Central memory CD8-positive, alpha-beta T cell (primary cell): ENCODE measurements at places on chromosomes 4 and X.

DNA sequence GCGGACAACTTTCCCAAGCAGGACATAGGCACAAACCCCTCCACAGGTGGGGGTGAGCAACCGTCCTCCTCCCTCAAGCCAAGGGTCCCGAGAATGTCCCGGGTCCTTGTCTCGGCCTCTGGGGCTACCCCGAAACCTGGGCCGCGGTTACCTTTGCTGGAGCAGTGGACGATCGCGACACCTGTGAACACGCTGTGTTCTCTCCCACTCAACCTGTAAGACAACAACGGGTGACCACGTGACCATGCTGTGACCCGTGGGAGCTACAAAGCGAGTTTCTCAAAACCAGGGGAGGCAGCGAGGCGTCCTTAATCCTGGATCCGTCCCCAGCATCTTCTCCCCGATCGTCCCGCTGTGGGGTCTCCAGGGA, 17.9 kb downstream of the ASMTL start:
- DNase-seq, result no peak

DNA sequence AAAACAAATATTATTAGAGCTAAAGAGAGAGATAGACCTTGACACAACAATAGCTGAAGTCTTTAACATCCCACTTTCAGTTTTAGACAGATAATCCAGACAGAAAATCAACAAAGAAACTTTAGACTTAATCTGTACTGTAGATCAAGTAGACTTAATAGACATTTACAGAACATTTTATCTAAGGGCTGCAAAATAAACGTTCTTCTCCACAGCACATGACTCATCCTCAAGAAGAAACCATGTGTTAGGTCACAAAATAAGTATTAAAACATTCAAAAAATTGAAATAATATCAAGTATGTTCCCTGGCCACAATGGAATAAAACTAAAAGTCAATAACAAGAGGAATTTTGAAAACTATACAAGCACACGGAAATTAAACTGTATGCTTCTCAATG, 1510.3 kb upstream of the PCDH10 start:
- DNase-seq, result no peak

DNA sequence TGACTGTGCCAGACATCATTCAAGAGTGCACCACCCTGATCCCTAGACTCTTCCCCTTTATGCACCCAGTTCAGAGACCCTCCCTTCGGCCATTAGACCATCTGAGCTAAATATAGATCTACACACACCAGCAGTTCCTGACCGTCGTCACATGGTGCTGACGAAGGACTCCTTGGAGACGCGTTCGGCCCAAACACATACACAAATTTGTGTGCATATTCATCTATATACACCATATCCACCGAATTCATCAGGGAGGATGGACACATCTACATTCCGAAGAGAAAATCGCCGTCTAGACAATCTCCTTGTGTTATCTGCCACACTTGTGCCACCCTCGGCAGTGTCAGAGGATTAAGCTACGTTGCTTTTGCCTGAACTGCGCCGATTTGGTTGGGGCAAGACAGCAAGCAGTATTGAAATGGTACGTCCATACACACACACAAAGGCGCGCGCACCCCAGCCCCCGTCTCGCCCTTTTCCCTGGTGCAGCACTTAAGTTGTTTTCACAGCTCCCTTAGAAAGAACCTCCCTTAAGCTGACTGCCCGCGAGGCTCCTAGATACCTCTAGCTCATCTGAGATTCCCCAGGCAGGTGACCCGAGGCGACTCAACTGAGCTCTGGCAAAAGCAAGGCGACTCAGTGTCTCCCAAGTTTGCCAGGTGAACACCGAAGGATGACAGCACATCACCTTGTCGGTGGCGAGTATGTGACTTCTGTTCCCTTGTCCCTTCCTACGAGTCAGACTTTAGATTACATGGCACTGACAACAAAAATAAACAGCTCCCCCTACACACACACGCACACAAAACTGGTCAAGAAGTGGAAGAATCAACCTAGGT, 1.0 kb downstream of the RASGEF1B start:
- peak; percentile 21 for DNase-seq

DNA sequence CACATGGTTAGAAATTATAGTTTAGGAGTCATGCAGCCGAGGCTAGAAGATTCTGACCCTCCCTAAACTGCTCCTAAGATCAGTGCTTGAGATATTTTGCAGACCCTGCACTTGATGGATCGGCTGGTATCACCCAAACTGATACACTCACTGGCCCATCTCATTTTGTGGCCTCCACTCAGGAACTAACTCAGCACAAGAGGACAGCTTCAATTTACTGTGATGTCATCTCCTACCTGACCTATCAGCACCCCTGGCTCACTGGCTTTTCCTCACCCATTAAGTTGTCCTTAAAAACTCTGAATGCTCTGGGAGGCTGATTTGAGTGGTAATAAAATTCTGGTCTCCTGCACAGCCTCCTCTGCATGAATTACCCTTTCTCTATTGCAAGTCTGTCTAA, 450.9 kb downstream of the PCDH10 start:
- DNase-seq, result no peak

GRCh38 chrX:124555036-124555595, 208.8 kb downstream of the SH2D1A start:
- DNase-seq, result no peak

GRCh38 chr4:73139245-73139644, 69.7 kb upstream of the COX18 start:
- DNase-seq, result no peak

GRCh38 chr4:60655356-60655755, 544.8 kb upstream of the ADGRL3 start:
- no peak for DNase-seq

DNA sequence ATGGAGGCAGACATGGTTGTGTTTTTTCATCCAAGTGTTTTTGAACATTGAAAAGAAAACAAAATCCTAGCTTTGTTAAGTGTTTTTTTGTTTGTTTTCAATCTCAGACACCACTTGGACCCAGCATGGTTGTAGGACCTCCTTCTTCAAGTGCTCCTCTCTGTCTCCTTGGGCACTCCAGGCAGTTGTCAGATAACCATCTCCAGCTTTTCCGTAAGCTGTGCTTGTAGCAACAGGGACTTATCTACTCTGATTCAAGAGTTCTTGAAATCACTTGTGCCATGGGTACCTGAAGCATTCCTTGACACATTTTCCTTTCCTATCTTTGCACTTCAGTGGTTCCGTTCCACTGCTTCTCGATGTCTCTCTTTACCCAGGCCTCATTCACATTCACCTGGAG, 334.9 kb upstream of the DDX53 start:
- no peak for DNase-seq

DNA sequence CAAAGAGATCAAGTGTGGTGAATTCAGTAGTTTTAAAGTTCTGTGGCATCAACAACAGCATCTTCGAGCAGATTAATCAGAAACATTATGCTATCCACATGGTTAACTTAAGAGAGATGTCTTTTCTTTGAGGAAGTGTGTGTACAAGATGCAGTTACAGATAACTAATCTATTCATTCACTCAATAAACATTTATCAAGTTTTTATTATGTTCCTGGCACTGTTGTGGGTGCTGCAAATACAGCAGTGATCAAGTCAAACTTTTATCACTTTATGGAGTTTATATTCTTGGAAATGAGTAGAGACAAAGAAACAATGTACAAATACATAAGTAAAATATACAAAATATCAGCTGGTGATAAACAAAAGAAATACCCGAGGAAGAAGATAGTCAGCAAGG, 66.4 kb downstream of the ATOH1 start:
- no peak for DNase-seq

DNA sequence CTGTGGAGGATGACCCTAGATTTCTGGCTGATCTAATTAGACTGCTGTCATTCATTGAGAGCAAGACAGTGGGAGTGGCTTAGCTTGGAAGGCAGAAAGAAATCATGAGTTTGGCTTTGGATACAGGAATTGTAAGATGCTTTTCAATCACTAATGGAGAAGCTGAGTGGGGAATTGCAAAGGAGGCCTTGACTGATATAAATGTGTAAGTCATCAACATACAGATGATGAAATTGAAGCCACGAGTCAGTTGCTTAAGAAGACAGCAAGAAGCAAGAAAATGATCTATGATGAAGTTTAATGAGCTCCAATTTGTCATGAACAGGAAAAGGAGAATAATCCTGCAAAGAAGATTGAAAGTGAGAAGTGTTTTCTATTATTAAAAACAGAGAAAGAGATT, 136.7 kb upstream of the C1QTNF7 start:
- no peak for DNase-seq

DNA sequence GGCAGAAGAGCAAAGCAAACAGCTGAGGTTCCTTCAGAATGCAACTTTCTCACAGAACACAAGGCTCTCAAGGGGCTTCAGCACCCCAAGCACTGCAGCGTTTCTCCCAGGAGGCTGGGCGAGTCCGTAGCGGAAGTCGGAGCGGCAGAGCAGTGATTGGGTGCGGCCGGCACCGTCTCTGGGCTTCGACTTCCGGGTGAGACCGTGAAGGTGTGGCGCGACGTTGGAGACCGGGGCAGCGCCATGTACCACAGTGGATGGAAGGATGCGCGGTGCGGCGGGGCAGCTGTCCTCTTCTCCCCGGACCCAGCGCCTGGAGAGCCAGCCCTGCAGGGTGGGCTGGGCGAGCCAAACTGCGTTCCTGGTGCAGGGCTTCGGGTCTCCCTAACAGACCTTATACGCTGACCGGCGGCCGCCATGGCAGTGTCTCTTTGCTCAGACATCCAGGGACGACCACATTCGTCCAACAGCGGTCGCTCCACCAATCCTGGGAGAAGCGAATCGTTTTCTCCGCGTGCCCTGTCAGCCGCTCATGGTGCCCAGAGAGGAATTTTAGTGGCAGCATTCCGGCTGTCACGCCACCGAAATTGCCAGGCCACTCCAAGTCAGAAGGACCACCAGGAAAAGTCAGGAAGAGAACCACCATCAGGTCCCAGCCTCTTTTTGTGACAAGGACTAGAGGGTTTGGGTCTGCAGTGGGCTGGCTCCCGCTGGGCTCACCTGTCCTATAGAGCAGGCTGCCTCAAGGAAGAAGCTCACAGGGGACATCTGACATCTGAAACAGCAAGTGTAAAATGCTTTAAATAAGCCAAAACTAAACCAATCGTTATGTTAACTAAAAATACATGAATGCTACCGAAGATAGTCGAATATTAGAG, 20.5 kb downstream of the TRIM61 start:
- peak; percentile 47 for DNase-seq

GRCh38 chrX:16687514-16687913, 25.0 kb downstream of the CTPS2 start:
- DNase-seq, result no peak

DNA sequence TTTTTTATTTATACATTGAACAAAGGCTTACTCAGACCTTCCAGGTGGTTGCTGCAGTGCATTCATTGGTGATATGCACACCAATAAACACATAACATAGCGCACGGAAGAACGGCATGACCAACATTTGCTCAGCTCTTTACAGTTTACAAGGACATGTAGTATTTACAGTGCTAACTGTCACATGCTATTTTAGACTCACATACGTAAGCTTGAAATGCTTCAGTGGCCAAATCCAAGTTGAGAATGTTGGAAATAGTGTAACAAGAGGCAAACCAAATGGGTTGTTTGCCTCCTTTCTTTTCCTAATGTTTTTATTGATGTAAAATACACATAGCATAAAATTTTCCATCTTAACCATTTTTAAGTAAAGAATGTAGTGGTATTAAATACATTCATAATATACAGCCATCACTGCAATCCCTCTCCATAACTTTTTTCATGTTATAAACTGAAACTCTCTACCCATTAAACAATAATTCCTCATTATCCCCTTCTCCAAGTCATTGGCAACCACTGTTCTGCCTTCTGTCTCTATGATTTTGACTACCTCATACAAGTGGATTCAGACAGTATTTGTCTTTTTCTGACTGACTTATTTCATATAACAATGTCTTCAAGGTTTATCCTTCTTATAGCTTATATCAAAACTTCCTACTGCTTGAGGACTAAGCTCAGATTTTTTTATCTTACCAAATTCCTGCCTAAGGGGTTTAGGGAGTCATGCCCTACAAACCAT, 1722.9 kb upstream of the AGA start:
- DNase-seq, result no peak

DNA sequence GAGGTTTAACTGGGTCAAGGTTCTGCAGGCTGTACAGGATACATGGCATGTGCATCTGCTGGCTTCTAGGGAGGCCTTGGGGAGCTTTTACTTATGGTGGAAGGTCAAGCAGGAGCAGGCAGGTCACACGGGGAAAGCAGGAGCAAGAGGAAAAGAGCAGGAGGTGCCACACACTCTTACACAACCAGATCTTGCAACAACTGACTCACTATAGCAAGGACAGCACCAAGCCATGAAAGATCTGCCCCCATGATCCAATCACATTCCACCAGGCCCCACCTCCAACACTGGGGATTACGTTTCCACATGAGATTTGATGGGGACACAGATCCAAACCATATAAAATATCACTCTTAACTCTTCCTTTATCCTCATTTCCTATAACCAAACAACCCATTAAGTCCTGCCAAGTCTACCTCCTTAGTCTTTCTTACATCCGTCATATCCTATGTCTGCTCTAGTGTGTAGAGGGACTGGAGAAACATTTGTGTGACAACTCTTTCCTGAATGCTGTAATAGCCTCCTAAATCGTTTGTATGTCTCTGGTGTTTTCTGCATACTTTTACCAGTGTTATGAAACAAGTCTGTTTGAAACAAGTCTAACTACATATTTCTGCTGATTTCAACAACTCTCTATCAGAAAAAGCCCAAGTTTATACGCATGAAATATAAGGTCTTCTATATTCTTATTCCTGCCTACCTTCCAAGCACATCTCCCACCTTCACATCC, 8.3 kb upstream of the RAP2C start:
- DNase-seq, result no peak

- no peak for DNase-seq
These were observed 18.4 kb downstream of the HMX1 start for GRCh38 chr4:8853249-8853648.

DNA sequence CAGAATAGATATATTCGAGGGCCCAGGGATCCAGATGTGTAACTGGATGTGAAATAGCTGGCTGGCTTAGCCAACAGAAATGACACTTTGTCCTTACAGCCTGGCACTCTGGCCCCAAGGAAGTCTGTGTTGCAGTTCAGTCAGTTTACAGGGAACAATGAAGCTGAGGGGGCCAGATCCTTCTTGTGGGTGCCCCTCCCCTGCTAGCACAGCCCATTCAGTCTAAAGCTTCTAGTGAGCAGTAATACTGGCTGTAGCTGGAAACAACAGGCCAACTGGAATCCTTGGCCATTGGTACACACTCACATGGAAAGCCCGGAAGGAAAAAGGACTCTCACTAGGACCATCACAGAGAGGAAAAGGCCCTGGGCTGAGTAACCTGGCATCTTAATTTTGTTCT, 22.7 kb upstream of the CD40LG start:
- DNase-seq, result no peak

- no peak for DNase-seq
These were observed 471.2 kb downstream of the IQCM start for GRCh38 chr4:149344436-149344835.

DNA sequence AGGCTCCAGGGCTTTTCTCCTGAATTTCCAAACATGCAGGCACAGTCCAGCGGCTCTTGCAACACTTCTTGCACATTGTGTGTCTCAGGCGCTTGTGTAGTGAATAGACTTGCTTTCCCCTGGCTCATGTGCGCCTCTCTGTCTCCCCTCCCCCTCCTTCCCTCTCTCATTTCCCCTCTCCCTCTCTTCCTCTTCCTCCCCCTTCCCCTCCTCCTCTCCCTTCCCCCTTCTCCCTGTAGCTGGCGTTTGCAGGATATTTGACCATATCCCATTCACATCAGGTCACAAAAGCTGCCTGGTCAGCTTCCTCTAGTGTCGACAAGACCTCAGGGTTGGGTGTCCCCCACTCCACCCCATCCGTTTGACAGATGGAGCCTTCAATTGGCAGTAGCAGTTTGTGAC, 2.4 kb downstream of the CHST7 start:
- DNase-seq, result no peak

GRCh38 chr4:90498175-90498574, 371.0 kb downstream of the CCSER1 start:
- no peak for DNase-seq

- DNase-seq, result no peak
These were observed 568.8 kb downstream of the STIM2 start for GRCh38 chr4:27429364-27429871.
